ENCODE measurements at places on chromosomes 3 and 15. TPM values are rescaled to one million over a fixed set of nuclear protein-coding genes. Genes with fewer than 3 reads are reported as not detected.
A peak's percentile ranks its signal among the peaks of the same experiment; 100 is the strongest.

Gene FES
- 46.6 TPM for total RNA-seq

Gene MLF1
- 9.5 TPM for total RNA-seq

Gene EXD1
- not detected for total RNA-seq

Gene CHRFAM7A
- total RNA-seq = 0.27 TPM

Gene TMEM89
- not detected for total RNA-seq

Gene ASB14
- not detected for total RNA-seq

Gene DNAJC19
- 24.6 TPM for total RNA-seq

DNA sequence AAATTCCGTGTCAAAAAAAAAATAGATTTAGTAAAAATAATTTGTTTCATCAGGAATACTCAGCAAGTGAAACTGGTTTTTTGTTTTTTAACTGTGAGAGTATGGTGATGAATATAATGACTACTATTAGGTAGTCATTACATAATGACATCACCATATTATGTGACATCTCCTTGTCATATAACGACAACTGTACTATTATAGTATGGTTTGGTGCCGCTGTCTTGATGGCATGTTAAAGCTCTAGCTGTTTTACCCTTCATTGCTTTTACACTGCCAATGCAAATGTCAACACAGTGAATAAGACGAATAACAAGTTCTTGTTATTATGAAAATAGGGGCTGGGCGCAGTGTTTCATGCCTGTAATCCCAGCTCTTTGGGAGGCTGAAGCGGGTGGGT is 45.6 kb upstream of the FAH start:
- no peak for ATAC-seq

- no peak for ATAC-seq
Observed at GRCh38 chr15:36373550-36373949, 205.9 kb upstream of the CDIN1 start.

DNA sequence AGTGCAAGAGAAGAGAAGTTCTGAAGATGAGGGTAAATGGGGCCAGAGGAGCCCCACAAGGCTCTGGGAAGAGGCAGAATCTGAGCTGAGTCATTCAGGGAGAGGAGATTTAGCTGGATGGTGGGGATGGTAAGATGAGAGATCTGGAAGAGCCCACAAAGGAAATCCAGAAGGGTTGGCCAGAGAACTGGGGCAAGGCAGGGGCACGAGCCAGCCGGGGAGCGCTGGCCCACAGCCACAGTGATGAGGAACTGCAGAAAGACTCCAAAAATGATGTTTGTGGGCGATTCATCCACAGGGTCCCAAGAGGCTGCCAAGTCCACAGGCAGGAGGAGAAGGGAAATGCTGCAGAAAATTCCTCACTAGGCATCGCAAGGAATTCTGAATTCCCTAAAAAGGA is 75.9 kb upstream of the ATP2B2 start:
- no peak for ATAC-seq

- no peak for ATAC-seq
Observed at GRCh38 chr3:171614318-171614921, 154.2 kb upstream of the TNIK start.

- no peak for ATAC-seq
Observed at GRCh38 chr15:71971905-71972304, 146.0 kb downstream of the MYO9A start.

DNA sequence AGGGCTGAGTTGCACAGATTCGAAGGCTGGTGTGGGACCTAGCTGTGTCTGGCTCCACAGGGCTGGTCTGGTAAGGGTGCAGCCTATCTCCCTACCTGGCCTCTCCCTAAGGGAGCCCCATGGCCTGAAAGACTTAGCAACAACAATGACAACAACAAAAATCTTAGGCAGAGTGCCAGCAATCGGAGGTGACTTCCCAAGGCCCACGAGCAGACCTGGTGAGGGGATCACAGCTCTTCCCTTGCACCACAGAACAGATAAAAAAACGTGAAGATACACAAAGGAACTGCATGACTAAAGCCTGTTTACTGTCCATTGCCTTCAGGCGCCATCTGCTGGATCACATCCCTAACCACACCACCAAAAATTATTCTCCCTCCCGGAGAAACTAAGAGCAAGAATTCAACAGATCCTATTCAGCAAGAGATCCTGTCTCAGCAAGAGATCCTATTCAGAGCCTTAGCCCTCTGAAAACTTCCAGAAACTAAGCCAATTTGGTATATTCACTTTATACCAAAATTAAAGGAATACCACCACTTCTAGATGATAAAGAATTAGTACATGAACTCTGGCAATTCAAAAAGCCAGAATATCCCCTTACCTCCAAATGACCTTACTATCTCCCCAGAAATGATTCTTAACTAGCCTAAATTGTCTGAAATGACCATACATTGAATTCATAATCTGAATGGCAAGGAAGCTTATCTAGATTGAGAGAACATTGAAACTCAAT is 24.1 kb upstream of the OR5K4 start:
- peak; percentile 36 for ATAC-seq

DNA sequence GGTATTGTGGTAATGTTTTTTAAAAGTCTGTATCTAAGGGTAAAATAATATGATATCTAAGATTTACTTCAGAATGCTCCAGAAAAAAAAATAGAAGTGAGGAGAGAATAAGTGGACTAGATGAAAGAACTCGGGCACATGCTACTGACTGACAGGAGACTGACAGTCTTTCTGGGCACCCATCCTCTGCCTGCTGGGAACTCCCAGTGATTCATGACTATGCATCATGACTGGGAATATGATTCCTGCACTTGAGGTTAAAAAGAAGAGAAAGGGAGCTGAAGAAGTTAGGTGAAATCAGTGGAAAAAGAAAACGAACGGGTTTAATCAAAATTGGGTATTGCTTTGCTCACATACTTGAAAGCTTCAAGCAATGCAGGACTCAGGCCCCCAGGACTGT is 35.7 kb upstream of the SPSB4 start:
- no peak for ATAC-seq

DNA sequence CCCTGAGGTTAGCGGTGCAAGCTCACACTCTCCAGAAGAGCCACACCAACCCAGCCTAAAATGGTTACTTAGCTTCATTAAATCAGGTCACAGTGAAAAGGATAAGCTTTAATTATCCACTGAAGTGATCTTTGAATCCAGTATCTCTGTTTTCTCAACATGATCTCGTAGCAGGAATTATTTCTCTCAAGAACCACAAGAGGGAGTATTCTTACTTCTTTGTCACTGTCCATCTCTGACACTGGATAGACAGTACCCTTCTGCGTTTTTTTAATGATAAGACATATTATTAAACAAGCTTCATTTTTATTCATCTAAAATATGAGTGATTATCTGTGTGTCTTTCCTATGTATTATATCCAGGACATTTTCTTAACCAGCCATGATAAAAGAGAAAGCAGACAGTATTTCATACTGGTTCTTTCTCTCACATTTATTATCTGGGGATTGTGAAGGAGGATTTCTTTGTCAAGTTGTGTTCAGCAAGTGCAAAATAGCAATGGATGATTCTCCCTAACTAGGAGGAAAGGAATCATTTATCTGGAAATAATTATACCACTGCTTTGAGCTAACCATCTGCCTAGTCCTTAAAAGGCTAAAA is 105.4 kb upstream of the CCDC54 start:
- ATAC-seq = peak; percentile 36

DNA sequence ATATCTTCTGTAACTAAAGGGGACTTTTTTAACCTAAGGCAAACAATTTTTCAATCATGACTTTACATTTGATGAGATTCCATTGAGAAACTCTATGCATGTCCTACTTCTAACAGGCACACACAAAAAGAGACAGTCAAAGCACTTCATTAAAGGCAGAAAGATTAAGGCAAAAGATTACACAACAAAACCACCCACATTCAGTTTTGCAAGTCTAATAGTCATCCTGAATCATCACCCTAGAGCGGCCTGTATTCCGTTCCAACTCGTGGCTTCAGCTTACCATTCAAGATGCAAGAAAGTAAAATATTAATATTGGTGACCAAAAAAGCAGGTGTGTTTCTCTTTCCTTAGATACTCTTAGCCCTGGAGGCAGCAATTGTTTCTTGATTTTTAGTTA is 205.9 kb downstream of the P3H2 start:
- ATAC-seq = no peak

GRCh38 chr3:52110502-52110901 is 43.7 kb downstream of the POC1A start:
- no peak for ATAC-seq

DNA sequence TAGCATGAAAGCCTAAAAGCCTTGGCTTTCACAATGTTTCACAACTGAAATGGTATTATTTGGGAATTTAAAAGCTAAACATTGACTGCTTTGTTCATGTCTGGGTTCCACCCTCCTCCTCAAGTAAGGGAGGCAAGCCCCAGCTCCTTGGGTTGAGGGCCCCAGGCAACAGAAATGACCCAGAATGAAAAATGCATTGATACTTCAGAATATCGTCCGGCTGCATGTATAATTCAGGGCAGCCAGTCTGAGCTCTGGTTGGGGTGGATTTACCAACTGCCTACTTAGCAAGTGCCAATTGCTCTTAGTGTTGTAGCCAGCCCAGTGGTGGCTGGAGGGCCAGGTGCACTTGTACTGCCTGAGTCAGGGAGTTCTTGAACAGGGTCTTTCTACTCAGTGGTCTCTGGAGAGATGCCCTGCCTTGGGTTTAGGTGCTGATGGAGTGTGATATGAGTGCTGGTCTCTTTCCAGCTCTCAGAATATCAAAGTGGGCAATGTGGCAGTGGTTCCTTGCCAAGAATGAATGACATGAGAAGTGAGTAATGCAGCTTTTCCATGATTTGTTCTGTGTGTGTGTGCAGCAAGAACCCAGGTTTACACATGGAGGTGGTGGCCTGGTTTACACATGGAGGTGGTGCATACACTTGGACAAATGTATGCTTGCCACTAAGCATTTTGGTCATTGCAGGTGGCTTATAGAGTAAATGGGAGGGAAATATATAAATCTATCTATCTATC is 40.9 kb upstream of the ADAMTSL3 start:
- no peak for ATAC-seq

All from gastroesophageal sphincter (tissue), 4 donors.